Prostate gland (tissue), 2 donors: ENCODE measurements at places on chromosomes 11 and 22.

DNA sequence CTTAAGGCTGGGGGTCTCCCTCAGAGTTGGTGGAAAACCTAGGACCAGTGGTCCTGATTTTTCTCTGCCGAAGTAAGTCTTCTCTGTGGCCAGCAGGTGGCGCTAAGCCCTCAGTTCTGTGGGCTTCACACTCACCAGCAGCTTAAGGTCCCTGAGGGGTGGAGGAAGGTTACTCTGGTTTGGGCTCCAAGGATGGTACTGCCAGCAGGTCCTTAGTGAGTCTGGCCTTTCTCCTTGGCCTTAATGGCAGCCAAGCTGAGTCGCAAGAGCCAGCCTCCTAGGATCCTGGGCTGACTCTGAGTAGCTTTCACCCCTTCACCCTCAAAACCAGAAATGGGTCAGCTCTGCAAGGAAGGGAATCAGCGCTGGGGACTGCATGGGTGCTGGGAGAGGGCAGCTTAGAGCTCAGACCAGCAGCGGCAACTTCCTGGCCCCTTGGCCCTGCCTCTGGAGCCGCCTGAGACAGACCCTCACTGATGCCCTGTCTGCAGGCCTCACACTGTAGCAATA, 4.4 kb downstream of the KCNJ11 start:
- peak; percentile 75 for DNase-seq

GRCh38 chr11:20080032-20080685, 80.1 kb downstream of the DBX1 start:
- DNase-seq = no peak

DNA sequence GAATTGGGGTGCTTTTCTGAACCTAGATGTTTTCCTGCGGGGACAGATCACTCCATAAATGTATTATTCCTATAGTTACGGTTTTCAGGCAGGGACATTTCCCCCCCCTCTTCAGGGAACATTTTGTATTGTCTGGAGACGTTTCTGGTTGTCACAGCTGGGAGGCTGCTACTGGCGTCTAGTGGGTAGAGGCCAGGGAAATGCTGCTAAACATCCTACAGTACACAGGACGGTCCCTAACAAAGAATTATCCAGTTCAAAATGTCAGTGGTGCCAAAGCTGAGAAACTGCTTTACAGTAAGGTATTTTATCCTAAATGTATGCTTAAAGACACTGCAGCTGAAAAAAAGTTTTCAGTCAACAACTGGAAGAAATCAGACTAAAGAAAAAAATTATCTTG, 19.4 kb downstream of the PIWIL4 start:
- DNase-seq = no peak

- DNase-seq = no peak
Observed at GRCh38 chr11:68412593-68413475, 47.7 kb upstream of the PPP6R3 start.

DNA sequence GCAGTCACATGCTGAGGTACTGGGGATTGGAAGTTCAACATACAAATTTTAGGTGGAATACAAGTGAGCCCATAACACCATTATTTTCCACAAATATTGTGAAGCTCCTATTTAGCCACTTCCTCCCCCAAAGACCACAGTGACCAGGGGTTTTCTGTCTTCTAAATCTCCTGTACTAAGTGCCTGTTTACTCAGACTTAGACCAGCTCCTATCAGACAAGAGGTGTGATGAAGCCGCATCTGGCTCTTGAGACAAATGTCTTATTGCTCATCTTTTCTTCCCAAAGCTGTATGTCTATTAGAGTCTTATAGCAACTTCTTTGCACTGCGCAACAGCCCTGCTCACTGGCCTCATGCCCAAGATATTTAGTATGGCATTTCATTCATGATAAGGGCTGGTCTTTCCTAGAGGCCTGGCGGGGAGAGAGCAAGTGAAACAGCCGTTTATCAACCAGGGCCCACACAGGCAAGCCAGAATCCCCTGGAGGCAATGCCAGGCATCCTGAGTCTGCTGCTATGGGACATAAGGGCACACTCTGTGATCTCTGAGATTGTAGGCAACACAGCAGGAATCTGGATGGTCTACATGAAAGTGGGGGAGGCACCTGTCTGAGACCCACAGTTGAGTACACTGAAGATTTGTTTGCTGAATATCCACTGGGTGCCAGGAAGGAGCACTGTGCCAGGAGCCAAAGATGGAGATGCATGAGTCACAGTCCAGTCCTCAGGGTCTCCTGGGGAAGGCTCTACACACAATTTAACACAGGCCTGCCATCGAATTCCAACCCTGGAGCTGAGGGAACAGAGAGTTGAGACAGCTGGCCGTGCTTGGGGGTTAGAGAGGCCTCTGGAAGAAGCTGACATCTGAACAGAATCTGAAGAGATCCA, 78.5 kb upstream of the NCAM1 start:
- DNase-seq = no peak

- DNase-seq = no peak
Observed at GRCh38 chr11:2015025-2015424, 17.4 kb upstream of the H19 start.

GRCh38 chr11:73989156-73989555, 6.5 kb upstream of the UCP2 start:
- DNase-seq = no peak

- DNase-seq = no peak
Observed at GRCh38 chr11:17098038-17098437, 20.6 kb upstream of the RPS13 start.

DNA sequence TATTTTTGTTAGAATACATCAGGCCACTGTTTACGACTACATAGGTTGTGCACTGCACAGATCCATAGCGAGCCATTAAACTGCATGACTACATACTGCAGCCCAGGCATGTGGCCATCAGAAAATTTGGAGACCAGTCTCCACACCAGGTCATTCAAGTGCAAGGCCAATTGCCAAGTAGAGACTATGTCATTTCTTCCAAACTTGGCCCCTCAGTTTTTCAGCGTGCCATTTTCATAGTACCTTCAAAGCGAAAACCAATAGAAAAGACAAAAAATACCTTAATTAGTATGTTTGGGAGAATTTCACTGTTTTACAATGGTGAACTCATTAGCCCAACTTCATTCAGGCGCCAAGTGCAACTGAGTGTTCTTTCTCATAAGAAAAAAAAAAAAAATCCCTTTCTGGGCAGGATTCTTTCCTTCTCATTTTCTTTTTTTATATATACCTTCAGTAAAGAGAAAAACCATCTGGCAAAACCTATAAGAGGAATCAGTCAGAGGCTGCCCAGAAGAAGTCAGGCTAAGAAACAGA, 30.4 kb downstream of the PAMR1 start:
- no peak for DNase-seq

DNA sequence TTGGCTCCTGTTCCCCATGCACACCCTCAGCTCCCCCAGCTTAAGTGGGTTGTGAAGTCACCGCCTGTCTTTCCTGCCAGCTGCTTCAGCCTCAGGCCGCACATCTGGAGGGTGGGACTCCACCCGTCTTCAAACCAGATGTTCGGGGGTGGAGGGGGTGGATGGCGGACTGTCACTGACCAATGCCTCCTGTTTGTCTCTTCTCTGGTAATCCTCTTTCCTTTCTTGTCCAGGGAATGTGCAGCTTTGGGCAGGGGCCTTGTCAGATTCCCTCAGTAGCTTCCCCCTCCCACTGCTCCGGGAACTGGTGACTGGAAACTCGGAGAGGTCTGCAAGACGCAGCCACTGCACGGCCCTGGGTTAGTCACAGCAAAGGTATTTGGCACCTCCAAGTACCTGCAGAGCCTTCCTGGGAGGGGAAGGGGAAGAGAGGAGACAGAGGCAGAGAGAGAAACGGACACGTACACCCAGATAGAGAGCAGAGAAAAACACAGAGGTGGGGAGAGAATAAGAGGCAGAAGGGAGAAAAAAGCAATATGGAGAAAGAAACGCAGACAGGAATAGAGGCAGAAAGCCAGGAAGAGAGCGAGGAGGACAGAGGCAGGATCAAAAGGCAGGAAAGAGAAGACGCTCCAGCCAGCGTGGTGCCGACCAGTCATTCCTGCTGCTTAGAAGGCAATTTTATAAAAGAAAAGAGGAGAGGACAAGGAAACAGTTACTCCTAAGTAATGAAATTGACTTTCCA, 56.1 kb upstream of the TIMP3 start:
- peak; percentile 30 for DNase-seq

DNA sequence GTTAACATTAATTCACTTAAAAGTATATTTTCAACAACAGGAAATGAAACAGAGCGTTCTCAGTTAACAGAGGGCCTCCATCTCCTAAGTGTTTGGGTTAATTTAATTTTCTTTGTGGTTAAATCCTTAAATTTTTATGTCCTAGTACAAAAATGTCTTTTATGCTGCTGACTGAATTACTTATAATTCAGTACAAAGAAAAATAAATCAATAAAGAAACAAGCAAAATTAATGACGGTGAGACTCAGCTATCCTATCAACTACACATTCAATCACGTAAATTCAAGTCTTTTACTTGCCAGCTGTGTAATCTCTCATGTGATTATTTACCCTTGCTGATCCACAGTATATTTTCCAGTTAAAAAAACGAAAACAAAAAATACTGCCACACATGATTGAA, 81.4 kb downstream of the BBOX1 start:
- no peak for DNase-seq
